ENCODE measurements at places on chromosomes 16 and 17. TPM values are rescaled to one million over a fixed set of nuclear protein-coding genes. Genes with fewer than 3 reads are reported as not detected.
A peak's percentile ranks its signal among the peaks of the same experiment; 100 is the strongest.

The RNF227 gene
- 0.64 TPM for total RNA-seq

The GFER gene
- total RNA-seq: 18.7 TPM

The LPCAT2 gene
- total RNA-seq: 7.0 TPM

The RASL10B gene
- total RNA-seq: 10.2 TPM

The GDPD3 gene
- total RNA-seq: 0.85 TPM

The PIRT gene
- not detected for total RNA-seq

The GCGR gene
- total RNA-seq: not detected

The AOC3 gene
- 7.4 TPM for total RNA-seq

The CIITA gene
- 5.1 TPM for total RNA-seq

The TP53TG3E gene
- not detected for total RNA-seq

The MT4 gene
- not detected for total RNA-seq

GRCh38 chr16:73737637-73738036 lies 559.0 kb upstream of the PSMD7 start:
- H3K36me3 ChIP-seq: no peaks in the 10 kb centered on the region
- DNase-seq: no peak
- no peaks in the 10 kb centered on the region for H3K4me1 ChIP-seq
- H3K27ac ChIP-seq: no peak overlapping the region

DNA sequence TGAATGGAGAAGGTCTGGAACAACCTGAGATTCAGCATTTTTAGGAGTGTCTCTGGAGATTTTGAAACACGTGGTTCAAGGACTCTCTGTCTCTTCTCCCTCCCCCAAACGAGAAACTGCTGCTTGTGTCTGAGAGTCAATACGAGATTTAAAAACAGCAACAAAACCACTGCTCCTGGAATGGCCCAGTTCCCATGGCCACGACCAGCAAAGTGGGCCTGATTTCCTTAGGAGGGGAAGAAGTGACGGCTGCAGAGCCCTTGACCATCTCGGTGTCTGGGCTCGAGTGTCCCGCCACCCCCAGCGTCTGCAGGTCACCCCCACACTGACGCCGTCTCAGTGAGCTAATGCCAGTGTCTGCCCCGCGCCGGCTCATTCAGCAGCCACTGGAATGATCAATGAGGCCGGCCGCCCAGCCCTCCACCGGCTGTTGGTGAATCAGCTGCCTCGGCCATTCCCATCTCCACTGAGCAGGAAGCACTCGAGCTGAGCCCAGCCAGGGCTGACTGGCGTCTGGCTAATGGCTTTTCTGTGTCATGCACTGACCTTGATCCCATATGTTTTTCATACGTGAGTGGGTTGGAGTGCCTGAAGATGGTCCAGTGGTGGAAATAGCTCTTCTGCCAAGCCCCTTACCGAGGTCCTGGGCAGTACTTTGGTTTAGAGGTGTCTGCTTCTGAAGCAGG lies 151.8 kb downstream of the PITPNC1 start:
- DNase-seq: peak; percentile 74
- H3K27me3 ChIP-seq: no peaks in the 10 kb centered on the region
- peak overlapping the region; percentile 54 for H3K27ac ChIP-seq
- H3K4me3 ChIP-seq: peak overlapping the region; percentile 26
- peaks cover 34% of the 10 kb centered on the region for H3K4me1 ChIP-seq

DNA sequence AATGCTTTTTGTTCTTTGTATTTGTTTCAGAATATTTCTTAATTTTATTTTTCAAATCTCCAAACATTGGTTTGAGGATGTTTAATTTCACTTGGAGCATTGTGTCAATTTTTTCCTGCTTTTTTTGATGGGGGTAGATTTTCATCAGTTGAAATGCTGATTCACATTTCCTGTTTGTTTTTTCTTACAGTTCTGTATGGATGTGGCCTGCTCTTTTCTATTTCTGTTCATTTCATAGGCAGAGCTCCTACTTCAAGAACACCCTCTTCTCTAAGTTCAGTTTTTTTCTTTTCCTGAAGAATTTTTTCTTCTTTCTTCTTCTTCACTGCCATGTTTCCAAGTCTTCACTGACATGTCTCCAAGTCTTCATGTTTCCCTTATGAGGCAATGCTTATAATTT lies 8.8 kb downstream of the MBTD1 start:
- H3K27ac ChIP-seq: no peak overlapping the region
- H3K4me3 ChIP-seq: no peak overlapping the region
- no peaks in the 10 kb centered on the region for H3K27me3 ChIP-seq
- no peak for DNase-seq
- no peaks in the 10 kb centered on the region for H3K4me1 ChIP-seq
- no peaks in the 10 kb centered on the region for H3K36me3 ChIP-seq

GRCh38 chr17:79833744-79834564 lies 5.3 kb downstream of the CBX4 start:
- no peaks in the 10 kb centered on the region for H3K27me3 ChIP-seq
- H3K36me3 ChIP-seq: peaks cover 5% of the 10 kb centered on the region
- no peak overlapping the region for H3K4me3 ChIP-seq
- H3K27ac ChIP-seq: no peak overlapping the region
- peaks cover 49% of the 10 kb centered on the region for H3K4me1 ChIP-seq
- no peak for DNase-seq

DNA sequence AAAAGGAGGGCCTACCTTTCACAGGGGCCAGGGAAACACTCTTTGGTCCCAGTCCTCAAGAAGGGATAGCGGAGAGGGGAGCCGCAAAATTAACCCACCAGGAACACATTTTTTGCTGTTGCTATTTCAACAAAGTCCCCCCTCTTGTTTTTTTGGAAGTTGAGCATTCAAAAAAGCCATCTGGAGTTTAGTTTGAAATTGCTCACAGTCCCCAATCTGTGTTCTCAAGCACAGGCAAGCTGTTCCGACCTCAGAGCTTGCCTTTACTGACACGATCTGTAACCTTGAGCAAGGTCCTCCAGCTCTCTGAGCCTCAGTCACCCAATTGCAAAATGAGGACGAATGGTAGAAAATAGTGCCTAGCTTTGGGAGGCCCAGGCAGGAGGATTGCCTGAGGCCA lies 131.1 kb downstream of the ZNF423 start:
- H3K27ac ChIP-seq: no peak overlapping the region
- H3K36me3 ChIP-seq: no peaks in the 10 kb centered on the region
- DNase-seq: no peak

- H3K4me3 ChIP-seq: no peak overlapping the region
- H3K27me3 ChIP-seq: no peaks in the 10 kb centered on the region
- DNase-seq: peak; percentile 86
- H3K27ac ChIP-seq: peak overlapping the region; percentile 82
- H3K36me3 ChIP-seq: no peaks in the 10 kb centered on the region
- H3K4me1 ChIP-seq: peaks cover 38% of the 10 kb centered on the region
Observed at GRCh38 chr17:1577182-1577581, 14.6 kb upstream of the PITPNA start.

DNA sequence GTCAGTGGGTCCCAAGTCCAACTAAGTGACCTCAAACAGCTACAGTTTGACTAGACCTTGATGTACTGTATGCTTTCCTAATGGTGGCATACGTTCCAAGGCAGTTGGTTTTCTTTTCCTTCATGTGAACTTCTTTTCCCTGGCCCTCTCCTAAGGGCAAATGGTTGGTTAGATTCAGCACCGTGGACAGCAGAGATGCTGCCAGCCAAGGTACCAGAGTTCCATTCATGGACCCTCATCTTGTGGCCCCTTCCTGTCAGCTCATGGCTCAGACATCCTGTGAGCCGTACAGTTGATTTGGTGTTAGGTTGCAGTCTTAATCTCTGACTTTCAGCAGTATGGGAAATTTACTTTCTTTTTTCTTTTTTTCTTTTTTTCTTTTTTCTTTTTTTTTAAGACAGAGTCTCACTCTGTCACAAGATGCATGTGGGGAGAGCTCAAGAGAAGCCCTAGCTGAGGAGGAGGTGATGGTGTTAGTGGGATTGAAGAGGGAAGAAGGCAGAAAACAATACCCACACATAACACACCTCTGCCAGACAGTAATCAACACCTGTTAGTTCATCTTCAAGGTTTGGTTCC lies 122.4 kb downstream of the USP31 start:
- H3K4me3 ChIP-seq: no peak overlapping the region
- H3K36me3 ChIP-seq: no peaks in the 10 kb centered on the region
- H3K27me3 ChIP-seq: peaks cover 17% of the 10 kb centered on the region
- DNase-seq: no peak
- no peak overlapping the region for H3K27ac ChIP-seq

DNA sequence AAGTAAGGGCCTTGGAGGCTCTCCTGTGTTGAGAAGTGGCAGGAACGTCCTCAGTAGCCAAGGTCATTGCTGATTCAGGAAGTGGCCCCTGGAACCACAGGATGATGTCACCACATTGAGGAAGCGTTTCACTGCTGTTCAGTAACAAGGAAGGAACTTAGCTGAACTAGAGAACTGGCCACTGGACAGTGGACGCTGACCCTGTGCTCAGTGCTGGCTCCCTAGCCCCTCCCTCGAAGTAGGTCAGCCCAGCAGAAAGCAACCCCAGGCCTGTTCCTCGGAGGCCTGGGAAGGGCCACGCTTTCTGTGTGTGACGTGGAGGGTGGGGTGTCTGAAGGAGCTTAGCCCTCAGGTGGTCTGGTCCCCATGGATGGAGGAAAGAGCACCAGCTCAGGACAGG lies 58.3 kb downstream of the B9D1 start:
- no peaks in the 10 kb centered on the region for H3K36me3 ChIP-seq
- DNase-seq: no peak
- peaks cover 52% of the 10 kb centered on the region for H3K4me1 ChIP-seq

- no peaks in the 10 kb centered on the region for H3K4me1 ChIP-seq
- H3K4me3 ChIP-seq: no peak overlapping the region
- H3K36me3 ChIP-seq: no peaks in the 10 kb centered on the region
- H3K27me3 ChIP-seq: no peaks in the 10 kb centered on the region
- DNase-seq: no peak
- no peak overlapping the region for H3K27ac ChIP-seq
Observed at GRCh38 chr17:68622423-68622822, 21.3 kb upstream of the FAM20A start.

DNA sequence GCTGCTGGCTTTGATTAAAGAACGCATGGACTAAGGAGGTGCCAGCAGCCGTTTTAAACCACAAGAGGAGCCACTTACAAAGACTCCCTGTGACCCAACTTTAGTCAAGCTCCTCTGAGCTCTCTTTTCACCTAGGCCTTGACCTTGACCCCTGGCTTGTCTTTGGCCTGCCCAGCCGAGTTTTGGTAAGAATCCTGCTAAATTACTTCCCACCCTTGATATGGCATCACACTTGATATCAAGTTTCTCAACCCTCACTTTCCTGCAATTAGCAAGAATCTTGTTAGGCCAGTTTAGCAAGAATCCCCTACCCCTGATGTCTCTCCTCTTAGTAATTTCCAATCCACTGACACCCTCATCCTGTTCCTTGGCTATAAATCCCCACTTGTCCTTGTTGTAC lies 232.8 kb upstream of the SALL1 start:
- H3K36me3 ChIP-seq: no peaks in the 10 kb centered on the region
- peaks cover 4% of the 10 kb centered on the region for H3K27me3 ChIP-seq
- no peak overlapping the region for H3K4me3 ChIP-seq

DNA sequence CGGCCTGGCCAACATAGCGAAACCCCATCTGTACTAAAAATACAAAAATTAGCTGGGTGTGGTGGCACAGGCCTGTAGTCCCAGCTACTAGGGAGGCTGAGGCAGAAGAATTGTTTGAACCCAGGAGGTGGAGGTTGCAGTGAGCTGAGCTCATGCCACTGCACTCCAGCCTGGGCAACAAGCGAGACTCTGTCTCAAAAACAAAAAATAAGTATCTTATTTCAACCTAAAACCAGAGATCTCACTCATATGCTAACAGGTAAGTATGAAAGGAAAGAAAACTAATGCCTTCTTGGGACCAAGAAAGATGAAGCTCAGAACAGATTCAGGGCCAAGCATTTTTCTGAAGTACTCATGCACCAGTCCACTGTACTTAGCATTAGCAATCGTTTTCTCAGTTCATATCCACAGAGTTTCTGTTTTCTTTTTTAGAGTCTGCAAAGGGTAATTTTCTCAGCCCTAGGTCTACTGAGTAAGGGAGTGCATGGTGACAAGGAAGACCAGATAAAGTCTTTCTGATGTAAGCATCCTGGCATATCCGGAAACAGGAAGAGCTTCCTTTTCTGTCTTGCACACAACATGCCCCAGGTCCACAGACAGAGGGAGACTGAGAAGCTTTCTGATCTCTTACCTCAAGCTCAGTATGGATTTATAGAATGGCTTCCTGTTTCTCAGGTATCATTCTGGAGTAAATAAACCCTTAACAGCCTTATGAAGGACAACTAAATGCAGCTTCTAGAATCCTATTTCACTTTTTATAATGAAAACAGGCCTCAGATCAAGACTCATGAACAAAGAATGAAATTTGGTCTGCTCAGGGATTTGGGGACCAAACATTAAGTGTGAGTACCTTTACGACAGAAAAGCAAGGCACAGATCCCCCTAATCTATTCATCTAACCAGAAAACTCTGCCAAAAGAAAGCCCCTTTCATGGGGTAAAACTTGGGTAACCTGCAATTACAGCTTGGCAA lies 38.7 kb upstream of the FOXJ1 start:
- H3K27ac ChIP-seq: peak overlapping the region; percentile 75
- peaks cover 23% of the 10 kb centered on the region for H3K4me1 ChIP-seq
- no peaks in the 10 kb centered on the region for H3K27me3 ChIP-seq

DNA sequence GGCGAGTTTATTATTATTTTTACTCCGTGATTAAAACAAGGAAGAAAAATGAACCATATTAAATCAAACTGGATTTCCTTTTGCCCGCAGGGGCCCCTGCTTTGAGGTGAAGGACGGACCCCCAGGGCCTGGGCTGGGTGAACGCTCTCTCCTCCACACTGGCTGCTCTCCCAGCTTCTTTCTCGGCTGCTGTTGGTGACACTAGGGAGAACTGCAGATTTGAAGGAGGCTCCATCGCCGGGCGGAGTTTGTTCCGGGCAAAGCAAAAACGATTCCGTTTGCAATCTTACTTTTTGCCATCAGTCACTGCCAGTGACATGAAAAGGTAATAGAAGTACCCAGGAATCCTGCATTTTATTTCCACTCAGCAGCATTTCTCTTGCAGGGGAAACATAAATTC lies 221.6 kb upstream of the SDK2 start:
- no peaks in the 10 kb centered on the region for H3K27me3 ChIP-seq
- no peaks in the 10 kb centered on the region for H3K4me1 ChIP-seq
- DNase-seq: no peak
- H3K27ac ChIP-seq: no peak overlapping the region

GRCh38 chr17:45222014-45222288 lies 266 bp downstream of the FMNL1 start:
- H3K27ac ChIP-seq: peak overlapping the region; percentile 85
- H3K36me3 ChIP-seq: no peaks in the 10 kb centered on the region
- DNase-seq: peak; percentile 29

- H3K4me3 ChIP-seq: no peak overlapping the region
- H3K36me3 ChIP-seq: no peaks in the 10 kb centered on the region
- H3K27me3 ChIP-seq: no peaks in the 10 kb centered on the region
- H3K27ac ChIP-seq: no peak overlapping the region
- H3K4me1 ChIP-seq: no peaks in the 10 kb centered on the region
Observed at GRCh38 chr17:59796785-59797205, 89.3 kb downstream of the VMP1 start.

- peaks cover 100% of the 10 kb centered on the region for H3K27me3 ChIP-seq
- no peaks in the 10 kb centered on the region for H3K36me3 ChIP-seq
- peaks cover 68% of the 10 kb centered on the region for H3K4me1 ChIP-seq
- DNase-seq: no peak
- no peak overlapping the region for H3K27ac ChIP-seq
Observed at GRCh38 chr17:36932694-36933511, 4.4 kb upstream of the LHX1 start.

Measured in heart right ventricle (tissue), 16 donors.